ENCODE measurements at places on chromosomes 7 and 10.

- no peak for DNase-seq
Observed at GRCh38 chr10:111543854-111544253, 467.0 kb downstream of the ADRA2A start.

GRCh38 chr7:73768641-73769480 lies 1.2 kb downstream of the CLDN3 start:
- DNase-seq, result no peak

GRCh38 chr10:25113191-25114035 lies 61.4 kb upstream of the GPR158 start:
- peak; percentile 67 for DNase-seq

DNA sequence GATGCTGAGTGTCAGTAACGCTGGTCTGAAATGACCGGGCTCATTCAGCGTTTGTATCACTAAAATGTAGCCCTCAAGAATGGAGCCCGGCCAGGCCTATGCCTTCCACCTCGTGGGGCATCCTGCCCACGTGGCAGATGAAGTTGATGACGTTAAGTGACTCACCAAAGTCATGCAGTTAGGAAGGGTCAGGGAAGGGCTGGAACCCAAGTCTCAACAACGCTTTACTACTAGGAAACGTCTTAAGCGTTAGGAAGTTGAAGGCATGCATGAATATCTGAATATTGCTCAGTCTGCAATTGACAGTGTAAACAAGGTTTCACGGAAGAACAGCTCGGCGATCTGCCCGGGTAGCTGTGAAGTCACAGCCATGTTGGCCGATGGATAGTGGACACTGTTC lies 14.0 kb upstream of the UBE3C start:
- DNase-seq, result no peak

DNA sequence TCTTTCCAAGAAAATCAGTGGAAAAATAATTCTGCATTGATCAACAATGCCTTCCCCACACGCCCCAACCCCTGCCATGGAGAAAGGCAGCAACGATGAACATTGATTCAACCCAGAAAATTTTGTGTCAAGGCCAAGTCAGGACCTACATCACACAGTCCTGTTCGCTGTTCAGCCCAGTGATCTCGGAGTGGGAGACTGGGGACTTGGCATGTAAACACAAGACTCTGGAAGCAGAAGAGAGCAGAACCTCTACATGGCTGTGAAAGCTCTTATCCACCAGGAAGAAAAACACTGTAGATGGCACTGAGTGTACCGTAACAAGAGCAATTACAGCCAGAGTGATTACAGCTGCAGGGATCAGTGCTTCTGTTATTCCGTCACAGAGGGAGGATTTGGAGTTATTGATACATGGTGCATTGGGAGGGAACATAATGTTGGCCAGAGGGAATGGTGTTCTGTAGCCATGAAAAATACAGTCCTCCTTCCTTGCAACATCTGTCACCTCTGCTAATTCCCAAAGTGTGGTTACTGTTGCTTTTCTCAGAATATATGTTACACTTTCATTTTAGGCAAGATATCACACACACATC lies 136.6 kb downstream of the IQUB start:
- DNase-seq, result no peak

- DNase-seq, result no peak
Observed at GRCh38 chr10:51170518-51171245, 96.4 kb downstream of the PRKG1 start.

GRCh38 chr7:117871778-117872538 lies 1.3 kb downstream of the CTTNBP2 start:
- no peak for DNase-seq

- no peak for DNase-seq
Observed at GRCh38 chr10:23354630-23355279, 10.2 kb upstream of the C10orf67 start.

DNA sequence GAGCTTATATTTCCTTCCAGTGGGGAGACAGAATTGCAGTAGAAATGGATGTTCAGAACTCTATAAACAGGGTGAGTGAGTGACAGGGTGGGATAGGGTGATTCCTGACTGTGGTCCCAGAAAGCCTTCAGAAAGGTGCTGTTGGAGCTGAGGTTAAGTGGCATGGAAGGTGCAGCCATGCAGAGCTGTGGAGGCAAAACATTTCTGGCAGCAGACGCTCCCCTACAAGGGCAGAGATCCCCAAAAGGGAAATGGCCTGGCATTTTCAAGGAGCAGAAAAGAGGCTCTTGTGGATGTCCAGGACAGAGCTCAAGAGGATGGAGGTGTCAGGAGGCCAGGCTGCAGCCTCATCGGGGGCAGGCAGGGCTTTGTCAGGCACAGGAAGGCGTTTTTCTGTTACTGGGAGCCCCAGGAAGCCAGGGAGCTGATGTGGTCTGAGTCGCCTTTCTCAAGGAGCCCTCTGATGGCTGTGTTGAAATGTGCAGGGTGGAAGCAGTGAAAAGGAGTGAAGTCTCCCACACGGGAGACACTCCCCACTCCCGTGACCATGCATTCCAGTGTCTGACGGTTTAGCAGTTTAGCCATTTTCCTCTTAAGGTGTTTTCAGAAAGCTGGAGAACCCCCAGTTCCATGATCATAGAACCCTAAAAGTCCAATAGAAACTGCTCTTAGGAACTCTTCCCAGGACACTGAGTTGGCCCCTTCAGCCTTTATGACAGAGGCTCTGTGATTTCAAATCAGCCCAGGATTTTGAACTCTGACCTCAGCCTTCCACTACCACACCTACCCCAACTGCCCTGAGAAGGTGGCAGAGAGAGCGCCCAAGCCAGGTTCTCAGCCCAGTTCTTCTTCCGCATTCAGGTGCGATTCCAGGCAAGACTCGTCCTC lies 96.2 kb downstream of the C10orf105 start:
- no peak for DNase-seq

GRCh38 chr10:71132321-71132810 lies 80.0 kb upstream of the UNC5B start:
- DNase-seq, result no peak

DNA sequence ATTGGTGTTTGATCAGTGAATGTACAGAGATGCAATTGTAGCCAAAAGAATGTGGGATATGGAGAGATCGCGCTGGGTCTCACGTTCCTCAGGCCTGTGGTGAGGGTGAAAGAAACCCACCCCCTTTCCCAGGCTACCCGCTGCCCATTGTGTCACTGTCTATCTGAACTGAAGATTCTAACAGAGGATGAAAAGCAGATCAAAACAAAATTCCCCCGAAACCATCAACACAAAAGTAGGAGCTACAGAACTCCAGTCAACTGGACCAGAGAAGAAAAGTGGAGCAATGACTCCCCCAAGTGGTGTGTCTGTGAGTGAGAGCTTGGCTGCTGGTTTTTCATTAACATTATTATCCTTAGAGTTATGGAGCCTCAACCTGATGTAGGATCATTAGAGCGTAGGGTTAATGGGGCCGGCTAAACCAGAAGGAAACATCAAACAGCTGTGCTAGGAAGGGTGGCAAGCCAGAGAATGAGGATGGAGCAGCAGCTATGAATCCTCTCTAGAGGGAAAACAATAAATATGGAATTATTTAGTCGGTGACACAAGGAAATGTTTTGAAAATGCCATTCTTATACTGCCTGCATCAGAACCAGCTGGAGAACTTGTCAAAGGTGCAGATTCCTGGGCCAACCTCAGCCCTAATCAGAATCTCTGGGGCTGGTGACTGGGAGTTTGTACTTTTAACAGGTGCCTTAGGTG lies 38.3 kb downstream of the AKR1B1 start:
- DNase-seq, result no peak

DNA sequence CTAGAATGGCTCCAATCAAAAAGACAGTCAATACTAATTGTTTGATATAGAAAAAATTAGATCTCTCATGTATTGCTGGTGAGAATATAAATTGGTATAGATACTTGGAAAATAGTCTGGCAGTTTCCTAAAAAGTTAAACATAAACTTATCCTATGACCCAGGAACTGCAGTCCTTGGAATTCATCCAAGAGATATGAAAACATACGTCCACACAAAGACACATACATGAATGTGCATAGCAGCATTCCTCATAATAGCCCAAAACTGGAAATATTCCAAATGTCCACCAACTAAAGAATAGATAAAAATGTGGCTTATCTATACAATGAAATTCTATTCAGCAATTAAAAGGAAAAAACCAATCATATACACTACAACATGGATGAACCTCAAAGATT lies 128.4 kb downstream of the ZFAND4 start:
- DNase-seq, result no peak

- DNase-seq, result no peak
Observed at GRCh38 chr10:78231939-78232338, 198.3 kb downstream of the RPS24 start.
